ENCODE measurements at places on chromosomes 1 and 21.

- no peak for DNase-seq
Observed at GRCh38 chr1:32341971-32342370, 5.9 kb upstream of the MARCKSL1 start.

- DNase-seq = no peak
Observed at GRCh38 chr1:83697961-83698360, 301.0 kb downstream of the TTLL7 start.

GRCh38 chr1:231011360-231011759 lies 28.7 kb downstream of the FAM89A start:
- no peak for DNase-seq

DNA sequence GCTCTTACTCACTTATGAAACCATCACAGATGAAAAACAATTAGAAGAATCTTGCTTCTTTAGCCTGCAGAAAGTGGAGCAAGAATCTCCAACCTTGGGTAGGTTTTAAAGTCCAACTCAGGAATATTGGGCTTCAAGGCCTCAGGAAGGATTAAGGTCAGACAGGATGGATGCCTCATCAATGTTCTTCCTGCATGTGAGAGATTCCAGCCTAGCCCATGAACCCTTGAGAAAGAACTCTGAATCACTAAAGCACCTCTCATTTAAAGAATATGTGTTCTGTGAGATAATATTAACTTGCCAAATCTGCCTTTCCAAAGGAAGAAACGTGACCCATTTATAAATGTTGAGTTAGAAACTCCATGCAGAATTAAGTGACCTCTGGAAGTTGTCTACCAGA lies 345.2 kb upstream of the CAMK1G start:
- no peak for DNase-seq

DNA sequence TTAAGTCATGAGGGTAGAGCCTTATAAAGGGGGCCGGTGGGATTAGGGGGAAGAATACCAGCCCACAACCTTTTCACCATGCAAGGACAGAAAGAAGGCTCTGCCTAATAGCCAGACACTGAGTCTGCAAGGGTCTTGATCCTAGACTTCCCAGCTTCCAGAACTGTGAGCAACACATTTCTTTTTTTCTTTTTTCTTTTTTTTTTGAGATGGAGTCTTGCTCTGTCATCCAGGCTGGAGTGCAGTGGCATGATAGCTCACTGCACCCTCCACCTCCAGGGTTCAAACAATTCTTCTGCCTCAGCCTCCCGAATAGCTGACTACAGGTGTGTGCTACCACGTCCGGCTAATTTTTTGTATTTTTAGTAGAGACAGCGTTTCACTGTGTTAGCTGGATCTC lies 1.7 kb upstream of the ARL8A start:
- no peak for DNase-seq

GRCh38 chr1:204288021-204288588 lies 71.6 kb downstream of the PLEKHA6 start:
- DNase-seq = no peak

- peak; percentile 54 for DNase-seq
Observed at GRCh38 chr1:229572286-229572685, 13.8 kb upstream of the ABCB10 start.

- no peak for DNase-seq
Observed at GRCh38 chr1:117473063-117473462, 105.8 kb downstream of the MAN1A2 start.

- DNase-seq = no peak
Observed at GRCh38 chr1:181754103-181754502, 270.8 kb downstream of the CACNA1E start.

- no peak for DNase-seq
Observed at GRCh38 chr1:55131801-55132200, 83.4 kb downstream of the USP24 start.

- DNase-seq = no peak
Observed at GRCh38 chr1:202857136-202857610, 31.8 kb downstream of the RABIF start.

- DNase-seq = no peak
Observed at GRCh38 chr21:37594472-37594951, 227.9 kb downstream of the DYRK1A start.

DNA sequence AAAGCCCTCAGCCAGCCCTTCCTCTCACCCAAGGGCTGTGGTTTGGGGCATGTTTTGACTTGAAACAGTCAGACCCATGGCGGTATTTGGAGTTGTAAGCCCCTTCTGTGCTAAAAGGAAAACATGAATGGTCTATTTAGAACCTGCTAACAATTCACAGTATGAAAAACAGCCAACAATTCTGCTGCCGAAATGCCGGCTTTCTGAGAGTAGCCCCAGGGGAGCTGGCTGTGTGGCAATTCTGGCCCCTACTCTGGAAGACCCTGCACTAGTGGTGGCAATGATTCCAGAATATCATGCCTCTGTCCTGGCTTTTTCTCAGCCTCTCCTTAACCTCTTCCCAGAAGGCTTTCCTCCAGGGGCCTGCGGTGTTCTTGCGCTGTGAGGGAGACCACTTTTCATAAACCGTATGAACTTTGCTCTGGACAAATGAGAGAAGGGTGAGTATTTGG lies 118.7 kb downstream of the EDEM3 start:
- no peak for DNase-seq

- no peak for DNase-seq
Observed at GRCh38 chr1:216599851-216600250, 123.4 kb downstream of the ESRRG start.

DNA sequence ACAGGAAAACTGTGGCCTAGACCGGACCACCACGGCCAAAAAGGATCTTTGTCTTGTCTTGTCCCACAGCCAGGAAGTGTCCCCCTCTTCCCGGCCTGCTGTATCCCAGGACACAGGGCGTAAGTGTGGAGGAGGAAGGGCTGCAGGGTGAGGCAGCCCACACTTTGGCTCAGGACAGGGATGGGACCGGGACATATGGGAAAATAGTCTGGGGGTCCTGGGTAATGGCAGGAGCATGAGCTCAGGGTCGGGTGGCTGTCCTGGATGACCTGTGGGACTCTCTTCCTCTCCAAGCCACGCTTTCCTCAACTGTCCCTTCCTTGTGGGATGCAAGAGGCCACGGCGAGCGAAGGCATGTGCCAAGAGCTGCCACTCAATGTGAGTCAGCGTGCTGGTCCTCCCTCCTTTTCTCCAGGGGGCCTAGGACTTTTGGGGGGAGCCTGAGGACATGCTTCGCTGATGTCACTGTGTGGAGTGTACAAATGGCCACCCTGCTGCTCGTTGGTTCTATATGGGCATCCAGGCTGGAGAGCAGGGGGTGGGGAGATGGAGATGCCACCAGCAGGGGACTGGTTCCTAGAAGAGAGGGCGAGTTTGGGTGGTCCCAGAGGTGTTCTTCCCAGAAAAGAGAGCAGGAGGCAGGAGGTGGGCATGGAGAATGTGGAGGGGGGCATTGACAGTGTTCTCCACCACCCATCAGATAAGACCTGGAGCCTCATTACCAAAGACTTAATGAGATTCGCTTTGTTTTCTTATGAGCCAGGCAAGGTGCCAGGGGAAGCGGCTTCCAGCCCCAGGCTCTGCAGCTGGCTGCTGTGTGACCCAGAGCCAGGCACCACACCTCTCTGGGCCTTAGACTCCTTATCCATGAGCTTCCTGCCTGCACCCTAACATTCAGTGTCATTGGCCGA lies 11.5 kb upstream of the PADI1 start:
- DNase-seq = no peak

DNA sequence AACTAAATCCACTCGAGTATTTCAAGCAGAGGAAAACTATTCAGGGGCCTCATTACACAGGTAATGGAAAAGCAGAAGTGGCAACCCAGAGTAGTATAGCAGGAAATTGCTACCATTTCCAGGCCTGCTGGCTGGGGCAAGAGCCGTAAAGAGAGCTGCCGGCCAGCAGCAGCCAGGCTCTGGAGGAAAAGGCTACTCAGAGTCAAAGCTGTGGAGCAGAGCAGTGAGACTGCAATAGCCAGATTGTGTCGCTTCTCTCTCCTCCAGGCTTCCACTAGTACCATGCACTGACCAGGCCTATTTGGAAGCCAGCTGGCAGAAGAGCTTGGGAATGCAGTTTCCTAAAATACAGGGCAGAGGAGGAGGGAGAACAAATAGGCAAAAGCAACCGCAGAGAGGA lies 155.5 kb downstream of the OMA1 start:
- no peak for DNase-seq

DNA sequence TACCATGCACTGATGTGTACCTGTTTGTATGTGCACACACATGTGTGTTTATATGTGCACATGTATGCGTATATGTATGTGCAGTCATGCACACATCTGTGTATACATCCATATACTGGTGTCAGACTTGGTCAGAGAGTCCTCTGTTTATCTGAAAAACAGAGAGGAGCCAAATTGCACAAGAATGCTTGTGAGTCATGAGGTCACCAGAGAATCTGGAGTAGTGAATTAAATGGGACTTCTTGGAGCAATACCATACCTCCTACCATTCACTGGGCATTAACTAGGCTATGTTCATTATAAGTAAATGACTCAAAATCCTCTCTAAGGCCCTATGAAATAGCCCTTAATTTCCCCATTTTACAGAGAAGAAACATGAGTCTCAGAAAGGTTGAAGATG lies 272.1 kb upstream of the C1orf87 start:
- DNase-seq = no peak

DNA sequence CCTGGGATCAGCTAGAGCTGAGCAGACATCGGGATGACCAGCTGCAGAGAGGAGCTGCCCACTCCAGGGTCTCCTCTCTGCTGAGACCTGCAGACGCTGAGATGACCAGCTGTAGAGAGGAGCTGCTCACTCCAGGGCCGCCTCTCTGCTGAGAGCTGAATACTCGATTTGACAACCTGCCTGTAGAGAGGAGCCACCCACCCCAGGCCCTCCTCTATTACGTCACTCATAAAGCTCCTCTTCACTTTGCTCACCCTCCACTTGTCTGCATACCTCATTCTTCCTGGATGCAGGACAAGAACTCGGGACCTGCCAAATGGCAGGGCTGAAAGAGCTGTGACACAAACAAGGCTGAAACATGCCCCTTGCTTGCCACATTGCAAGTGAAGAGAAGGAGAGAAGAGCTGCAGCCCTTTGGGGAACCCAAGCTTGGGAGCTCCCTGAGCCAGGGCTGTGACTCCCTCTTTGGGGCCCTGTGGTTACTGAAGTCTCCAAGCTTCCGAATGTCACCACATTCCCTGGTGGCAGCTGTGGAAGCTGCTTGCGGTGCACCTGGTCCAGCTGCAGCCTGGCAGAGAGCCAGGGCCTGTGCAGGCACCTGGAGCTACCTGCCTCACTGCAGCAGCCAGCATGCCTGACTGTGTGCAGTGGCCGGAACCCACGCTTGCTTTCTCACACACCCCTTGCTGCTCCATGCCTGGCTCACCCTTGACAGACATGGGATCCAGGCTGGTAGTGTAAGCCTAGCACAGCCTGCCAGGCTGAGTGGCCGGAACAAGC lies 59.6 kb downstream of the CC2D1B start:
- no peak for DNase-seq

DNA sequence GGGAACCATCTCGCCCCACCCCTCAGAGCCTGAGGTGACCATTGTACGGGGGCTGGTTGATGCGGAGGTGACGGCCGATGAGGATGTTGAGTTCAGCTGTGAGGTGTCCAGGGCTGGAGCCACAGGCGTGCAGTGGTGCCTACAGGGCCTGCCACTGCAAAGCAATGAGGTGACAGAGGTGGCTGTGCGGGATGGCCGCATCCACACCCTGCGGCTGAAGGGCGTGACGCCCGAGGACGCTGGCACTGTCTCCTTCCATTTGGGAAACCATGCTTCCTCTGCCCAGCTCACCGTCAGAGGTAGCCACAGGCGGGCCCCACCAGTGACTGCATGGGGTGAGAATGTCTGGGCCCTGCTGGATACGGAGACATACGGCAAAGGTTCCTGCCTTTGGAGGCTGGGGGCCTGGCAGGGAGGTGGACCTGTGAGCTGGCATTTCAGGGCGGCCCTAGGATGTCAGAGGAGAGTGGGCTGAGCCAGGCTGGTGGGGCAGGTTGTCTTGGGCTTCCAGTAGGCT lies 98.5 kb downstream of the TRIM11 start:
- no peak for DNase-seq

GRCh38 chr1:229231754-229232119 lies 39.2 kb upstream of the RAB4A start:
- no peak for DNase-seq

GRCh38 chr1:223180731-223181321 lies 37.8 kb upstream of the TLR5 start:
- no peak for DNase-seq

DNA sequence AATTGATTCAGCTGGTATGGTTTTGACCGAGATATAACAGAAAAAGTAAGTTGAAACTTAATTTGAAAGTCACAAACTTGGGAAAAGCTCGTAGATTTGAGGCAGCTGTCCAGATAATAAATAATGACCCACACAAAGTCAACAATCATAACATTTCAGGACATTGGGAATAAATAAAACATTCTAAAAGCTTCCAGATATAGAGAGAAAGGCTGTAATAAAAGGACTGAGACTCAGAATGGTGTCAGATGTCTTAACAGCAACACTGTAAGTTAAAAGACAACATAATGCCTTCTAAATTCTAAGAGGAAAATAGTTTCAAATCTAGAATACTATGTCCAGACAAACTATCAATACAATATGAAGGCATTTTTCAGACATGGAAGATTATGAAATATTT lies 163.3 kb downstream of the CDC42BPA start:
- no peak for DNase-seq

DNA sequence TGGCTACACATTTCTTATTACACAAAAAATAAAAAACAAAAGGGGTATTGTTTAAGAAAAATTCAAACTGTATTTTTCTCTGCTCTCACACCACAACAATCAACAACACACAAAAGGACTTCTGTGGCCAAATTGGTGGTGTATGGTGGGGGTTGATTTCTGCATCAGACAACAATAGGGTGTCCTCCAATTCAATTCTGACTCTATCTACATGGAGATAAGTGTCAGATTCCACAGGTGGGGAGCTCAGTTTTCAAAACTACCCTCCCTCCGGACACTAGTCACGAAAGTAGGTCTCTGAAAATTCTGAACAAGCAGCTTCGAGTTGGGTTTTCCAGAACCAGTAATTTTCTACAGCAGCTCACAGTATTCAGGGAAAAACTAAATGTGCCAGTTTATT lies 744.9 kb upstream of the NCAM2 start:
- no peak for DNase-seq

- DNase-seq = no peak
Observed at GRCh38 chr1:100941580-100942216, 45.8 kb downstream of the SLC30A7 start.

GRCh38 chr1:9853249-9853595 lies 29.5 kb upstream of the CLSTN1 start:
- DNase-seq = no peak

GRCh38 chr1:227318853-227319607 lies 738 bp upstream of the CDC42BPA start:
- no peak for DNase-seq

DNA sequence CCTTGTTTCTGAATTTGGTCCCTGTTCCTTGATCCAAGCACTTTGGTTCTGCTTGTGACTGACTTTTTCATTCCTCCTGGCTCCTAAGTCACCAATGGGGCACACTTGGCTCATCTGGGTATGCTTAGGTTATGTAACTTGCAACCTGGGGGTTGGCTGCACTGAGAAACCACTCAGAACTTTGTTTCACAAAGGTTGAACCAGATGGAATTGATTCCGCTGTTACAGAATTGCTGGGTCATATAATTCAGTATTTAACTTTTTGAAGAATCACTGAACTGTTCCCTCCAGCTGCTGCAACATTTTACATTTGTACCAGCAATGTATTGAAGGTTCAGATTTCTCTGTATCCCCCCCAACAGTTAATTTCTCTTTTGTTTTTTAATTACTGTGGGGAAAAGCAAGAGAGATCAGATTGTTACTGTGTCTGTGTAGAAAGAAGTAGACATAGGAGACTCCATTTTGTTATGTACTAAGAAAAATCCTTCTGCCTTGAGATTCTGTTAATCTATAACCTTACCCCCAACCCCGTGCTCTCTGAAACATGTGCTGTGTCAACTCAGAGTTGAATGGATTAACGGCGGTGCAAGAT lies 9.6 kb upstream of the NVL start:
- no peak for DNase-seq
